ENCODE measurements at places on chromosomes 7 and 10. TPM values are rescaled to one million over a fixed set of nuclear protein-coding genes. Genes with fewer than 3 reads are reported as not detected.

- H3K4me1 ChIP-seq = no peaks in the 10 kb centered on the region
- no peak overlapping the region for H3K27ac ChIP-seq
- H3K36me3 ChIP-seq = no peaks in the 10 kb centered on the region
- no peaks in the 10 kb centered on the region for H3K27me3 ChIP-seq
These were observed 38.6 kb downstream of the MPLKIP start for GRCh38 chr7:40095695-40096327.

DNA sequence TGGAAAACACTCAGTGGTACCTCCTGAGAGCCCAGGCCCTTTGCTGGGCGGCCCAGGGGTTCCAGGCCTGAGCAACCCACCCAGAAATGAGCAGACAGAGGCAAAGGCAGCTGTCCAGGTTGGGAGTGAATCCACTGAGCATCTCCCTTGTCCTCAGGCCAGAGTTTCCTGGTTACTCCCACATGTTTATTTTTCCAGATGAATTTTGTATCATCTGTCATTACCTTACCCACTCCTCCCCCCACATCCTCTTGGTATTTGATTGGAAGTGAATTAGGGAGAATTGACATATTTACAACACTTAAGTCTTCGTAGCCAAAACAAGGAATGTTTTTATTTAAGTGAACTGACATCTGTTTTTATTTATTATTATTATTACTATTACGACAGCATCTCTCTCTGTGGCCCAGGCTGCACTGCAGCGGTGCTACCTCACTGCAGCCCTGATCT lies 13.2 kb upstream of the LMBR1 start:
- no peaks in the 10 kb centered on the region for H3K27me3 ChIP-seq
- H3K27ac ChIP-seq = no peak overlapping the region

DNA sequence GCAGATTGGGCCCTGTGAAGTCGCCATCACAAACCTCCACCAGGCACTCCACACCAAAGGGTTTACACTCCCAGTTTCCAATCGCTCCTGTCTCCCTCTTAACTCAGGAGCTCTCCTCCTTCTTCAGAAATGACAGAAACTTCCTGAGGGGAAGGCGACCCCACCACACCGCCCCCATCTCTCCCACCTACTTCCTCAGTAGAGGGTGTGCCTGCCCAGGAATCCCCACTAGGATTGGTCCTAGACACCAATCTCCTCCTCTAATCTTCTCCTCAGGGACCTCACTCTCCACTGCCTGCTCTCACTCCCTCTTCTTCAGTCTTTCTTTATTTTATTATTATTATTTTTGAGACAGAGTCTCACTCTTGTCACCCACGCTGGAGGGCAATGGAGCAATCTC lies 5.9 kb upstream of the INSIG1 start:
- no peak for DNase-seq
- no peak overlapping the region for H3K4me3 ChIP-seq
- H3K4me1 ChIP-seq = no peaks in the 10 kb centered on the region
- no peaks in the 10 kb centered on the region for H3K27me3 ChIP-seq
- no peaks in the 10 kb centered on the region for H3K36me3 ChIP-seq

- DNase-seq = no peak
- no peak overlapping the region for H3K4me3 ChIP-seq
- H3K4me1 ChIP-seq = no peaks in the 10 kb centered on the region
- H3K27ac ChIP-seq = no peak overlapping the region
These were observed 334.5 kb downstream of the SORCS1 start for GRCh38 chr10:106830006-106830405.

DNA sequence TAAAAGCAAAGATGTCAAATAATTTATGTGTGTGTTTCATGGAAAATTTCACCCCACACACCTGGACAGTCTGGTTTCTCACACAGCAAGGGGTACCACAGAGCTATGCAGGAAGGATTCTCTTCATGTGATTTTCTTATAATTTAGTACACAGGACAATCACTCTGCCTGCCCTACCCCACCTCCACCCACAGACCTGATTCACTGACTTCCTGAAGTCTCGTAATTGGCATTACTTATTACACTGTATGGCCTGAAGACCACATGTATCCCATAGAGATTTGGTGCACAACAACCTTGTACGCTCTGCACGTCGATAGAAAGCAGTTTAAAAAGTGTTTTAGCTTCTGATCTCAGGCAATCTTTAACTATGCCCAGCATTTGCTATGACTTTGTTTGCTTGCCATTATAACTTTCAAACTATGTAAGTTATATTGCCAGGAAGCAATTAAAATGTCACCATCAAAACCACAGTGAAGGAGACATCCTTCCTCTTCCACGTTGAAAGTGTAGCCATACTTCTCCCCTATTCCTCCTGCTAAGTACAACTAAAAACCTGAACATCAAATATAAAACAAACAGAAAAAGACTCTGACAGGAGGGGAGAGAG lies 279.4 kb upstream of the IMMP2L start:
- no peak for DNase-seq
- no peaks in the 10 kb centered on the region for H3K27me3 ChIP-seq
- no peaks in the 10 kb centered on the region for H3K36me3 ChIP-seq
- H3K27ac ChIP-seq = no peak overlapping the region

GRCh38 chr7:148719753-148720152 lies 21.1 kb downstream of the CUL1 start:
- no peak overlapping the region for H3K27ac ChIP-seq
- no peaks in the 10 kb centered on the region for H3K27me3 ChIP-seq
- H3K36me3 ChIP-seq = no peaks in the 10 kb centered on the region
- DNase-seq = no peak

- H3K4me1 ChIP-seq = no peaks in the 10 kb centered on the region
- H3K27me3 ChIP-seq = no peaks in the 10 kb centered on the region
- no peak overlapping the region for H3K27ac ChIP-seq
- H3K36me3 ChIP-seq = no peaks in the 10 kb centered on the region
These were observed 1197.7 kb upstream of the CELF2 start for GRCh38 chr10:9819756-9820494.

DNA sequence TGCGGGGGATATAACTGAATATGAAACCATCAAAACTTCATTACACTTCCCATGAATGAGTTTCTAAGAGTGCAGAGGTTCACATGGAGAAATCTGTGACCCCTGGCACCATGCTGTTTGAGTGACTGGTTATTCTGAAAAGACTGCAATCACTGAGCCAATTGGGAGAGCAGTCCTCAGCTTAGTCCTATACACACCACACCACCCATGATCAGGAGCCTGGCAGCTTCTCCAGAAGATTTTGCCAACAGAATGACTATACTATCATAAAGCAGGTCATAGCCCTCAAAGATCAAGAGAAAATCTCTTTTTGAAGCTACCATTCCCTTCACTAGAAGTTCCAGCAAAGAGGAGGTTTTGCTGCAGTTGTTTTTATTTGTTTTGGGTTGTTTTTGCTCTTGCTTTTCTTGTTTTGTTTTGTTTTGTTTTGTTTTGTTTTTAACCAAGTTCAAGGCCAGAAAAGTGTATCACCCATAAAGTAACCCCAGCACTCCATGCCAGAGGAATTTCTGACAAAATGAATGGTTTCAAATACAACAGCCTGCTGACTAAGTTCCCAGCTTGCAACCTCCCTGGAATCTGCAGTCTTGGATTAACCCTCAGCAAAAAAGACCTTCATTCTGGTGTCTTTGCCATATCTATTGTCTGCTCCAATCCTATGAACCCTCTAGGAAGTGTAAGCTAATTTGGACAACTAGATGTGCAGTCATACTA lies 19.7 kb upstream of the HGF start:
- no peaks in the 10 kb centered on the region for H3K4me1 ChIP-seq
- no peaks in the 10 kb centered on the region for H3K27me3 ChIP-seq
- H3K4me3 ChIP-seq = no peak overlapping the region
- H3K27ac ChIP-seq = no peak overlapping the region
- H3K36me3 ChIP-seq = no peaks in the 10 kb centered on the region

CREB5 gene
- 3.4 TPM for total RNA-seq

Measured in prostate gland (tissue), 2 donors.